ENCODE measurements at places on chromosomes 3 and 15.

DNA sequence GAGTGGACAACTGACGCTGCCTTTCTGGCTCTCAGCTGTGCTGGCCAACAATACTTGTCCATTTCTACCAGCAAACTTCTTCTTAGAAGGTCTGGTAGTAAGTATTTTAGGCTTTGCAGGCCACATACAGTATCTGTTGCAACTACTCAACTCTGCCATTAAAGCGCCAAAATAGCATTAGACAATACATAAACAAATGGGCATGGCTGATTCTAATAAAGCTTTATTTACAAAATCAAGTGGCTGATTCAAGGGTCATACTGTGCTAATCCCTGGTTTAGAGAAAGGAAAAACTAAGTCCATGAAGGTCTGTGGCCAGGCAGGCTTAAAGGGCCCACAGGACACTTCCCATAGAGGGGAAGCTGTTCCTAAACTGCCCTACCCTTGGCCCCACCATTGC is 26.3 kb upstream of the TPM1 start:
- DNase-seq, result no peak

GRCh38 chr15:71444032-71444810 is 328.9 kb downstream of the THSD4 start:
- DNase-seq, result no peak

GRCh38 chr3:4888913-4889846 is 90.1 kb upstream of the BHLHE40 start:
- DNase-seq, result no peak

DNA sequence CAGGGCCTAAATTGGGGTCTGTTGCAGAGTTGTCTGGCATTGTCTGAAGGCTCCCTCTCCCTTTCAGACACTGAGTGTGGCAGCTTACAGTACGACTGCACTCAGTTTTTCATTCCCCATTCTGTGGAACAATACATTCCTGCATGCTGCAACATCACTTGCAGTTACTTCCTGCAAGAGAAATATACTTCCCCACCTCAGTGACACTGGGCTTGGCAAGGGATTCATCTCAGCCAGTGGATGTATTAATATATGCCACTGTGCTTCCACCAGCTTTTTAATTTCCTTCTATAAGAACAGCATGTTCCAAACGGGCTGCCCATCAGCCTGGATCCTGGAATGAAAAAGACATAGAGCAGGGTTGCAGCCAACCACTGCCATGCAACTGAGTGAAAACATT is 23.1 kb downstream of the B3GALNT1 start:
- no peak for DNase-seq

- peak; percentile 19 for DNase-seq
Measured at GRCh38 chr3:121834157-121834670, 646 bp downstream of the IQCB1 start.

DNA sequence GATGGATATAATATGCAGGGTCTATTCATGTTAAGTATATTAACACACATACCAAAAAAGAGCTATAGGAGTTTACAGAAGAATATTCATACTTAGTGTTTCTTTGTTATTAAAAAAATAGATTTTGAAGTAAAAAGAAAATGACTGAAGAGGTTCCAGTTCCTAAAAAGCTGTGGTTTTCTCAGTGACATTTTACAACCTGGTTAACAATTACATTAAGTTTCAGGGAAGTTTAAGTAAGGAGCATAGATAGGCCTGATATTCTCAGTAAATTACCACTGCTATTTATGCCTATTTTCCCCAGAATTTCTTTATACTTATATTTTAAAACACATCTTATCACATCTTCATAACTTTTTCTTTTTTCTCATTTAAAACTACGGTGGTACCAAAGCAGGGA is 43.6 kb upstream of the SPTSSB start:
- DNase-seq, result no peak

DNA sequence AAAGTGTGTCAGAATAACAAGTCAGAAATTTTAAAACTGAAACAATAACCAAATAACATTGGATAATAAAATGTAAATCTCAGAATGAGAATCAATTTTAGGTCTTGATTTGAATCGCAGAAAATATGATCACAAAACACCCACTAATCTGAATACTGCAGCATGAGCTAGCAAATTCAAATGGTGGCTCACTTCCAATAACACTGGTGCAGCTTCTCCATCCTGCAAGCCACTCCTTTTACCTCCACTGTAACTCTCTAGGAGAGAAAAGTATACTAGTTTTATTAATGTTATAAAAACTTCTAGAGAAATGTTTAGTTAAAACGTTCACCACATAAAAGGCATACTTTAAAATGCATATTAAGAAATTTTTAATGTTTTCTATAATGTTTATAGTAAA is 30.4 kb downstream of the UBE3A start:
- DNase-seq, result no peak

- DNase-seq, result no peak
Measured at GRCh38 chr3:37218206-37218605, 43.8 kb upstream of the LRRFIP2 start.

DNA sequence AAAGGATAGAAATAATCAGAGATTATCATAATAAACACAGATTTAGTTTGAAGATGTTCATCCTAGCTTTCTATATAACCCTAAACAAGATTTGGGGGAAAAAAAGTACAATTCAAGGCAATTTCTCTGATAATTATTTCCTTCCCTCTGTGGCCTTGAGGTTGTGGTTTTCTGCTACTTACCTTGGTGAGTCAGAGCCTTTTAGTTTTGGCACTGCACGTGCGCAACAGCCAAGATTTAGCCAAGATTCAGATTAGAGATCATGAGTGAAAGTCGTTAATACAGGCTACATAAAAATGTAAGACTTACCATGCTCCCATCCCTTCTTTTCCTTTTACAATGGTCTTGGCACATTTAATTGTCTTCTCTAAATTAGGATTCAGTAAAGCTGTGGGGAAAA is 6.7 kb downstream of the LYZL4 start:
- no peak for DNase-seq

GRCh38 chr3:30702828-30703397 is 96.5 kb downstream of the TGFBR2 start:
- DNase-seq, result no peak

GRCh38 chr3:29363110-29363509 is 82.2 kb downstream of the RBMS3 start:
- DNase-seq, result no peak

GRCh38 chr15:95857758-95858157 is 472.7 kb upstream of the NR2F2 start:
- DNase-seq, result no peak

DNA sequence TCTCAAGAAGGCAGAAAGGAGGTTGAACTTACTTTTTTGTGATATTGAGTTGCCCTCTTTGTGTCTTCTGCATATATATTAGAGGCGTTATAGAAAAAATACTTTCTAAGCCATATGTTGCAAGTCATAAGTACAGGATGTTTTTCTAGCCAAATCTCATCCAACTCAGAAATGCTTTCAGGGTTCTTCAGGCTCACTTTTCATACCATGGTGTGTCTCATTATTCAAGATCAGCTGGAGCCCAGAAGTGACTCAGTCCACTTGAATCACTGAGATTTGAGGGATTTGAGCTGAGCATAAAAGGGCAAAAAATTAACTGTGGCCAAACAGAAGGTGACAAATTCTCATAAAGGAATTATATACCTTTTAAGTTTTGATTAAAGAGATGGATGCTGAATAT is 157.3 kb downstream of the WNT5A start:
- DNase-seq, result no peak

DNA sequence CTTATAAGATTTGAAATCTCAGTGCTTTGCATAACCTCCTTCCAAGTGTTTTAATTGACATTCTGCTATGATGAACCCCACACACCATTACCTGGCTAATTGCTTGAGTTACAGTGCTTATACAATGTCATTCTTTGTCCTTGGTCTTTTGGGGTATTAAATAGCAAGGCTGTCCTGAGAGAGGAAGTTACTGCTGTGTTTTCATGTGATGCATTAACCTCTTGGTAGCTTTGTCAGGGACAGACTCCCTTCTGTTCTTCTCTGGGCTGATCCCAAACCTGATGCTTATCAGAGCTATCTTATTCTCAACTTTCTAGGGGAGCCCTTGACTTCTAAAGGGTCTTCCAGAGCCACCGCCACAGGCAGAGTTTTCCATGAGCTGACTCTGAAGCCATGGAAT is 12.4 kb upstream of the OTOL1 start:
- no peak for DNase-seq

- DNase-seq, result no peak
Measured at GRCh38 chr15:79378394-79379109, 53.6 kb upstream of the MINAR1 start.

DNA sequence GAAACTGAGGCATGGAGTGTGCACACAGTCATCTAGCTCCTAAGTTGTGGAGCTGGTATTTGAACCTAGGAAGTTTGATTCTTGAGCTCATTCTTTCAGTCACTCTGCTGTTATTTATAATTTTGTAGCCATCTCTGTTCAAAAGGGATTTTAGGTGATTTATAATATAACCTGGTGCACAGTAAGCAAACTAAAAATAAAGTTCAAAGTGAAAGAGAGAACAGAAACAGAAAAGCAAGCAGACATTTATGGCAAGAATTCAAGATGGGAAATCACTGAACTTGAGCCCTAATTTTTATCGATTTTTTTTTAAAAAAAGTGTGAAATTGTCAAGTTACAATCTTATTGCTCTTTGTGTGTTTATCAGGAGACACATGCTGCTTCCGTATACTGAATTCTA is 71.4 kb upstream of the SLC7A14 start:
- DNase-seq, result no peak

- no peak for DNase-seq
Measured at GRCh38 chr3:27287052-27287451, 82.1 kb downstream of the NEK10 start.

GRCh38 chr3:196198771-196199753 is 12.1 kb downstream of the ZDHHC19 start:
- DNase-seq, result no peak

GRCh38 chr3:114650808-114651207 is 357.0 kb downstream of the TIGIT start:
- DNase-seq, result no peak

GRCh38 chr3:155488671-155489070 is 195.2 kb upstream of the STRIT1 start:
- no peak for DNase-seq

DNA sequence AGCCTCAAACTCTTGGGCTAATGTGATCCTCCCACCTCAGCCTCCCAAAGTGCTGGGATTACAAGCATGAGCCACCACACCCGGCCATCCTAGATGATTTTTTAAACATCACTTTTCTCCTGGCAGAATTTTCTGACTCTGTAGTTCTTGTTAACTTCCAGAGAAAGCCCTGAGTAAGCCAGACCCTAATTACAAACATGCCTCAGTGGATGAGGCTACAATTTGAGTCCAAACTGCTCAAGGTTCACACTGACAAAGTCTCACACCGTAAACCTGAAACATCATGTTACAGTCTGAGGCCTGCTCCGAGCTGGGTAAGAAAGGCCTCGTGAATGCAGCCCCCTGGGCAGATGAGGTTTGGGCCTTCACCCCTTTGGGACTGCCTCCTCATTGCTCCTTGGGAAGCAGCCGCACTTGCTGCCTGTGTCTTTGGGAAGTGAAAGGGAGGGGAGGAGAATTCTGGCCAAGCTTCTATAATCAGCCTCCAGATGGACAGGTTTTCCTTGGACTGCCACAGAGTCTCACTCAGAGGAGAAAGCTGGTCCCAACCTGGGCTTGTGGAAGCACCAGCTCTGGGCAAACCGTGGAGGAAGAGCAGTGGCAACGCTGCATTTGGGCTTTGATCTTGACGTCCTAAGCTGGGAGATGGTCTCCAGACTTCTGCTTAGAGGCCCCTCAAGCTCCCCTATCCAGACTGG is 46.0 kb downstream of the CA12 start:
- no peak for DNase-seq

- DNase-seq, result no peak
Measured at GRCh38 chr3:155912579-155913190, 42.2 kb downstream of the GMPS start.

GRCh38 chr3:23805210-23805632 is 534 bp upstream of the UBE2E1 start:
- no peak for DNase-seq

GRCh38 chr15:57924598-57924997 is 140.9 kb downstream of the ALDH1A2 start:
- DNase-seq, result no peak

GRCh38 chr3:19885468-19885867 is 48.5 kb downstream of the EFHB start:
- no peak for DNase-seq

- peak; percentile 40 for DNase-seq
Measured at GRCh38 chr3:159260049-159260662, 458.3 kb downstream of the MFSD1 start.

GRCh38 chr3:30263238-30263924 is 343.0 kb upstream of the TGFBR2 start:
- no peak for DNase-seq

DNA sequence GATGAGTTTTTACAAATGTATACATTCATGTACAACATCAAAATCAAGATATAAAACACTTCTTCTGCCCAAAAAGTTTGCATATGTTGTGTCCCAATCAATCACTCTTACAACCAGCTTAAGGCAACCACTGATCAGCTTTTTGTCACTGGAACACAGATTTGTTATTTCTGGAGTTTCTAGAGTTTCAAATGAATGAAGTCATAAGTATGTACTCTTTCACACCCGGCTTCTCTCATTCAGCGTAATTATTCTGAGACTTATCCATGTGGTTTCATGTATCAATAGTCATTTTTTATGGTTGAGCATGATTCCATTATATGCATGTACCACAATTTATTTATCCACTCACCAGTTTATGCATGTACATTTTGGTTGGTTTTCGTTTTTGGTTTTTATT is 53.0 kb upstream of the CORO2B start:
- DNase-seq, result no peak

DNA sequence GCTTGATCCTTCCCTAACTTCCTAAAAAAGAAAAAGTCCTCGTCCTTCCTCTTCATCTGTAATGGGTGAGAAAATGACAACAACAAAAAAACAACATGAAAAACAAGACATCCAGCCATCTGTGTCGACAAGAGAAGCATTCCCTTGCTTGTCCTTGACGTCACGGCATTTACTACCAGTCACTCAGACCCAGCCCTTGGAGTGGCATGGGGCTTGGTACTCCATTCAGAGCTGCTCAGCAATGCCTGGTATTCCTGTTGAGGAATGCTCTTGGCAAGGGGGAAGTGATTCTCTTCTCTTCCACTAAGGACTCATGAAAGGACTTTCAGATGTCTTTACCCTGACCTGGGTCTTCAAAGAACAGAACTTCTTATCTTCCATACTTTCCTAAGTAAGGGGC is 339.7 kb upstream of the RASGRP1 start:
- DNase-seq, result no peak

DNA sequence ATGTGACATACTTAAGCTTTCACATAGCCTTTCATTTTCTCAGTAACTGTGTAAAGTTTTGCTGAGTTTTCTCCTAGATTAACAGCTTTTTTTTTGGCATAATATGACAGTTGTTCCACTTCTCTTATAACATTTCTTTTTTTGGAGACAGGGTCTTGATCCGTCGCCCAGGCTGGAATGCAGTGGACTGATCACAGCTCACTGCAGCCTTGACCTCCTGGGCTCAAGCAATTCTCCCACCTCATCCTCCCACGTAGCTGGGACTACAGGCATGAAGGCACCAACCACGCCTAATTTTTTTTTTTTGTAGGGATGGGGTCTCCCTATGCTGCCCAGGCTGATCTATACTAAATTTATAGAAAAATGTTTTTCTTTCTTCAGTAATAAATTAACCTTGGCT is 30.1 kb downstream of the DLG1 start:
- no peak for DNase-seq
